Stimulated activated CD8-positive, alpha-beta memory T cell treated with anti-CD3 and anti-CD28 coated beads, Interleukin-7, amount 100 ng/mL, for 48 hours (primary cell): ENCODE measurements at places on chromosomes 11 and 22.

GRCh38 chr11:2166091-2166851, 5.3 kb upstream of the INS start:
- peak; percentile 20 for DNase-seq

GRCh38 chr11:2858995-2859698, 26.4 kb downstream of the CDKN1C start:
- DNase-seq, result no peak

DNA sequence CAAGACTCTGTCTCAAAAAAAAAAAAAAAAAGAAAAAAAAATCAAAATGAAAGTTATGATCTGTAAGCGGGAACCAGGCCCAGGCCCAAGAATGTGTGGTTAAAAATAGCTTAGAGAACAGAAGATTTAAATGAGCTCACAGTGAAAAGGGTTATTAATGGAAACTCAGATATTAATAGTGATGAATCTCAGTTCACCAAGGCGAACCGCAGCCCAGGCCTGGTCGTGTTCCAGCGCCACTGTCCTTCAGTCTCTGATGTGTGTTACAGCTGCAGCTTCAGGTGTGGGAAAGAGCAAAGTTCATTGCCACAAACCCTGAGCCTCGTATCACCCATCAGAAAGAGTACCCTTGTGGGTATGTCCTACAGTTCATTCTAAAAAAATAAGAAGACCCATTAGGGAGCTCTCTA, 107.1 kb downstream of the GAB2 start:
- no peak for DNase-seq

GRCh38 chr11:17268902-17269301, 7.6 kb upstream of the NUCB2 start:
- no peak for DNase-seq

- DNase-seq, result no peak
These were observed 999.6 kb downstream of the BRD1 start for GRCh38 chr22:48827904-48828555.

- DNase-seq, result no peak
These were observed 183.0 kb downstream of the TBC1D22A start for GRCh38 chr22:46945481-46945880.

GRCh38 chr11:115164774-115165173, 339.4 kb downstream of the CADM1 start:
- no peak for DNase-seq

DNA sequence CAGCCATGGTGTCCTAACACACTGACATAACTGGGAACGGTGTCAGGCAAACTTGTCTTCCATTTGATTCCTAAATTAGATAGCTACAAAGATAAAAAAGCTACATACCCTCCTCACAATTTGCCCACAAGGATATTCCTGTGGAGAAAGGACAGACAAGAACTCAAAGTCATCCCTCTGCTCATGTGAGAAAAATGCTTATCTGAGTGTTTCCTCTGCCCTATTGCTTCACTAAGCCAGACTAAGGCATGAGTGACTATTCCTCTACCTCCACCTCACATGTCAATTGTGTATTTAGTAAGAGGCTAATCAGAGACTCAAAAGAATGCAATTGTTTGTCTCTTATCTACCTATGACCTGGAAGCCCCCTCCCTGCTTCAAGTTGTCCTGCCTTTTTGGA, 247.7 kb downstream of the DDX10 start:
- no peak for DNase-seq

DNA sequence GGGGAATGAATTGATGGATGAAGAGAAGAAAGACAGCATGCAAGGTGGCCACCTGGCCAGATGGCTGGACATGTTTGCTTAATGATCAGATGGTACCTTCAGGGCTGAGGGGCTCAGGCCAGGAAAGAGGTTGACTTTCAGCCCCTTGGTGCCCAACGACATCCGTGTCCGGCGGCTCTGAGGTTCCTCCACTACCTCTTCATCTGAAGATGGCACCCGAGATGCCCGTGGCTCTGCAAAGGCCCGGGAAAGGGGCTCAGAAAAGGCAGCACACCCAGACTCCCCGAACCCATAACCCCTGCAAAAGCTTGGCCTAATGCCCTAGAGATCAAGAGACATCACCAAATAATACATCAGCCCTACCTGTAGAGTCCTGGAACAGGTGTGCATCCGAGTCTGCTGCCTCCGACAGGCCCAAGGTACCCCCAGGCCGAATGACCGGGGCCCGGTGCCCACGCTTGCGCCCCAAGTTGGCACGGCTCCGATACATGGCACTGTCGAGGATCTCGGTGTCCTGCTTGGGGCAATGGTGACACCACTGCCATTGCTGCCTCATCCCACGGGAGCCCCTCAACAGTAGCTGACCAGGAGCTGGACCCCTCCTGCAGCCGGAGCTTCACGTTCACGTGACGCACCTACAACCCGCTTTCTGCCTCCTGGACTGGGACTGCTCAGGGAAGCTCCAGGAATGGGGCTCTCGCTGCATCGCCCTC, 22.9 kb downstream of the TNKS1BP1 start:
- no peak for DNase-seq

DNA sequence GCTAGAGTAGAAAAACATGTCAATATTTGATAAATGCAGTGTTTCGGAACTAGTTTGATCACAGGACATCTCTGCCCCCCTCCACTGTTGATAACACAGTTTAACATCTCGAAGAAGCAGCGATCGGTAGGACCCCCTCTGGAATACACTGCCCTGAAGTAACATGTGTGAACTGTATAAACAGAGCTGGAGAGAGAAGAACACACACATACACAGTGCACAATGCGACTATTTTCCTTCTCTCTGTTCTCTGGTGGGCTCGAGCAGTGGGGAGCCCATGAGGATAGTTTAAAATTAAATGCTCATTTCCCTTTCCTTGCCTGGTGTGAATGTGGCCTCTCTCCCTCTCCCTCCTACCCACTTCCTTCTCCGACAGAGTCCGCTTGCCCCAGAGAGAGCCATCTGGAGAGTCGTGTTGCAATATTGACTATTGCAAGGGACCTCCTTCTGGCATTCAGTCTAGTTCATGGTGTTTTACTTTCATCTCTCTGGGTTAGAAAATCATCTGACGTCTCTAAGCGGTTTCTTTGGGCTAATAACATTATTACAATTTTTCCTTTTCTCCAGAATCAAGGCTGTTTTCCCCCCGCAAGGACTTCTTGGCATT, 51.6 kb upstream of the BARX2 start:
- no peak for DNase-seq

- DNase-seq, result no peak
These were observed 883 bp upstream of the AIFM3 start for GRCh38 chr22:20965888-20966855.

- no peak for DNase-seq
These were observed 10.8 kb upstream of the TECTA start for GRCh38 chr11:121090145-121090721.

GRCh38 chr22:24510637-24511625, 15.8 kb downstream of the UPB1 start:
- DNase-seq, result no peak

- no peak for DNase-seq
These were observed 265.8 kb upstream of the POU2AF2 start for GRCh38 chr11:110979696-110980095.

- no peak for DNase-seq
These were observed 40.2 kb upstream of the BDNF start for GRCh38 chr11:27740362-27741013.

DNA sequence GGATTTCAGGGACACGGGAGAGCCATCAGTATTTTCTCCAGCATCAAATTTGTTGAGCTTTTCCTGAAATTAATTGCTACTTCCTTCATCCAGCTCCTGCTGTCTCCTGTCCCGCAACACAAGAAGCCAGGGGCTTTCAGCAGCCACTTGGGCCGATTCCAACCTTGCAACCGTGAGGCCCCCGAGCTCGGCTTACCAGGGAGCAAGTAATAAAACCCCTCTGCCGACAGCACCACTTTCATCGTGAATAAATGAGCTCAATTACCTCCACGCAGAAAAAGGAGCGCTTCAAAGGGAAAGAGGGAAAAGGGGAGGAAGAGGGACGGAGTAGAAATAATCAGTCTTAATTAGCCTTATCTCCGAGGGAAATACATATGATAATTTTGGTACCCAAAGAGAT, 76.6 kb downstream of the CELSR1 start:
- DNase-seq, result no peak

DNA sequence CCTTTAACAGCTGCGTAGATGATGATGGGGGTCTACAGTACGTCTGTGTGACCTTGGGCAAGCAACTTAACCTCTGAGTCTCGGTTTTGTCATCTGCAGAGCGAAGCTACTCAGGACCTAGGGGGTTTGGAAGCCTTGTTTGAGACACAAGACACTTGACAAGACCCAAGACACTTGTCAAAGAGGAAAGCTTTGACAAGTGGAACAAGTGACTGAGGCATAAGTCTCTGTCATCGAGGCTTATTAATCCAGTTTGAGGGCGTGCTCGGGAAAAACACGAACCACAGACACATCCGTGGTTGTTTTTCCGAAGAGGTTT, 732 bp upstream of the PC start:
- DNase-seq, result no peak

GRCh38 chr22:25566186-25566897, 1.9 kb downstream of the GRK3 start:
- DNase-seq, result no peak

GRCh38 chr11:65883058-65883761, 3.6 kb downstream of the CTSW start:
- DNase-seq, result no peak

- DNase-seq, result no peak
These were observed 392.1 kb downstream of the NTM start for GRCh38 chr11:131762346-131763110.

DNA sequence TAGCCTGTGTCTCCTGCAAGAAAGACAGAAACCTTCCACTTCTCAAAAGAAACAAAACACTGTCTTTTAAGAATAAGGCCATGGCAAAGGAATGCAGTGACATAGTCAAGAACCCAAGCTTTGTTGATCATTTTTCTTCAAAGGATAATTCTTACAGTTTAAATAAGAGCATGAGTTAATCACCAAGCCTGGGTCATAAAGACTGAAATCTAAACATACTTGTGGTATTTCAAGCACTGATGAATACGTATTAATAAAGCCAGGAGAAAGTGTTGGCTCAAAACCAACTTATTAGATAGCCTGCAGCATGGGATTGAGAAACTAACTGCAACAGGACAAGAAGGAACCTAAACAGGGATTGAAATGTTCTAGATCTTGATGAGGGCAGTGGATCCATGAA, 143.3 kb upstream of the MTNR1B start:
- no peak for DNase-seq

DNA sequence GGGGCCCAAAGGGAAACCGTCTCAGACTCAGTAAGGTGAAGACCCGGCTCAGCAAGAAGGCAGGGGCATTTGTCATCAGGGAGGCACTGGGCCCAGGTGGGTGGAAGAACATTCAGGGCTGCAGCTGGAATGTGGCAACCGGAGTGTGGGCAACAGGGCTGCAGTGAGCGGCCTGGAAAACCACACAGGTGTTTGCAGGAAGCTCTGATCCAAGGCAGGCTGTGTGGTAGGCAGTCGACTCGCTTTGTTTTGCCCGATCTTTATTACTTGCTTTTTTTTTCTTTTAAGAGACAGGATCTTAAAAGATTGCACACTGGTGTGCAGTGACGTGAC, 82.8 kb downstream of the DGCR2 start:
- no peak for DNase-seq

DNA sequence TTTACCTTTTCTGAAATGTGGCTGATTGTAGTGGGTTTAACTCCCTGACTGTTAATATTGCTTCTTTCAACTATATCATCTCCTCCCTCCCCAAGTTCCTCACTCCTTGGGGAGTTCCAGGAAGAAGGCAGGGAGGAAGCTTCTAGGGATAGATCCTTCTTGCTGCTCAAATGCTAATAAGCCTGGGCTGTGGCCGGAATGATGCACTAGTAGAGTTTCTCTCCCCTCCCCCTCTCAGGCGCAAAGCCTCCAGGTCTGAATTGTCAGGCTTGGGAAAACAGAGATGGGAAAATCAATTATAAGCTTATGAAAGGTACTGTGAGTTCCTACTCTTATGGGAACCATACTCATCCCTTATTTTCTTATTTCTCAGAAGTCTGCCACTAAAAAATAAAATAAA, 30.8 kb downstream of the FEZ1 start:
- DNase-seq, result no peak

GRCh38 chr11:8744423-8744822, 61.8 kb downstream of the RPL27A start:
- DNase-seq, result no peak

DNA sequence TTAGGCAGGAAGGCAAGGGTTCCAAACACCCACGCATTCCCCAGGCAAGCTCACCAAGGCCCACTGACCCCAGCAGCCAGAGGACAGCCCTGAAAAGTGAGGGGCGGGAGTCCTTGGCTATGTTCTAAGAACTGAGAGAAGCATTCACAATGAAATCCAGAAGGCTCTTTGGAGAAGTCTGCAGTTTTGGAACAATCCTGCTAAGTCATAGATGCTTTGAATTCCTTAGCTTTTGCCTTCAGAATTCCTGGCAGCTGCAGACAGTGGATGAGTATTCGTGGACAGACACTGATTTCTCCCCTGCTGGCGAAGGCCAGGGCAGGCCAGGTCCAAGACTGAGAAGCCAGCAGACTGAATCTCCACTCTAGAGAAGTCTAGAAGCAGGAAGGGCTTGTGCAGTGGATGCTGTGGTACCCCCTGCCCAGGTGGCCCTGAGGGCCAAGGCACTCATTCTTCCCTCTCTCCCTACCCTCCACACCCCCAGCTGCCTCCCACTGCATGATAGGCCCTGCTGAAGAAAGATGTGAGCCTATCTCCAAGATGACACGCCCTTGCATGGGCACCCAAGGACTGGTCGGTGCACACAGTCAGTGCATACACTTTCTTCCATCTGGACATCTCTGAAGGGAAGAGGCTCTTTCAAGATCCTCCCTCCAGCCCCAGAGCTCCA, 133.2 kb upstream of the TEAD1 start:
- DNase-seq, result no peak

- no peak for DNase-seq
These were observed 67.3 kb downstream of the TRPC6 start for GRCh38 chr11:101516546-101516945.

GRCh38 chr11:122670131-122670530, 14.6 kb downstream of the UBASH3B start:
- no peak for DNase-seq

- no peak for DNase-seq
These were observed 567.0 kb upstream of the CADM1 start for GRCh38 chr11:116071241-116071640.

GRCh38 chr11:3002871-3003270, 10.7 kb upstream of the NAP1L4 start:
- no peak for DNase-seq

GRCh38 chr11:130806746-130807145, 109.5 kb downstream of the SNX19 start:
- DNase-seq, result no peak

- no peak for DNase-seq
These were observed 500.1 kb downstream of the BRD1 start for GRCh38 chr22:49327411-49328117.
